ENCODE measurements at places on chromosomes 2 and 18.

DNA sequence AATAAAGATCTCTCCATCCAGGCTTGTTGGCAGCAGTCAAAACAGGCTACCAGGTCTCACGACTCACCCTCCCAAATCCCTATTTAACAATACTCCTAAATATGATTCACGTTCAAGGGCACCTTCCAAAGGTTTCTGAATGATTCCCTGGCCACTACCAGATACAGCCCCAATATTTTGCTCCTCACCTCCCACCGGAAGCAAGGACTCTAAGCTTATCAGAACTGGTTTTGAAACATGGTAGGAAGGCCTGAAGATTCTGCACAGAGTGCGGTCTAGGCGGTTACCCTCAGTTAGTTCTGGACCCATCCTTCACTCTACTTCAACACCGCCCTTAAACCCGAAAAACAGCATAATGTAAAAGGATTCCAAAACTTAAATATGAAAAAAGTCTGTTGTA, 5.2 kb downstream of the PPP4R1 start:
- no peak for DNase-seq

DNA sequence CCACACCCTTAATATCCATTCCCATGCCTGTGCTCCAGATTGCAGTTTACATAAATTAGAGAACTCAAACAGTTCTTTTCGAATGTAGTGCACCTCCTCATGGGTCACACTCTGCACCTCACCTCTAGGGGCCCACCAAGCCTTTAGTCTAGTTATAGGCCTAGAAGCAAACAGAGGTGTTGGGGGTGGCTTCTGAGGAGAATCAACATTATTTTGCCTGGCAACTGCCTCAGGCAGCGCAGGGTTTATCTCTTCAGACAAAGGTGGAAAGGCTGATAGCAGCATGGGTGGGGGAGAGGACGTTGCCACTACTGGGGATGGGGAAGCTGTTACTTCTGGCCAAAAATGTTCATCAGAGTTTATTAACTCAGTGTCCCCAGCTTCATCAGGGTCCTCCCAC, 5.0 kb upstream of the GYPC start:
- DNase-seq, result no peak

DNA sequence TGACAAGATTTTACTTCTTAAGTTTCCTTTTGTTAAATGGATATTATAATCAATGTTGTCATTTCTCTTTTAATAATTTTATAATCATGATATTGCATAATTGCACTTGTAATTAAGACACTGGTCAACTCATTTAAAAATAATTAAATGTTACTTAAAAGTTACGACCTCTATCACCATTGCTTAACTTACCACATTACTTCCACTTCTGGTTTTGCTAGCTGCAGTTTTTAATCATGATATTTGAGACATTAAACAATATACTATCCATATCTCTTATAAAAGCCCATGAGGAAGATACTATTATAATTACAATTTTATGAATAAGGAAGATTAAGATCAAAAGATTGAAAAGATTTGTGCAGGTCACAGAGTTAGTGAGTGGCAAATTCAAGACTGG, 502.0 kb downstream of the RNF144A start:
- no peak for DNase-seq

- DNase-seq, result peak; percentile 82
Measured at GRCh38 chr2:10410001-10410822, 37.9 kb downstream of the ODC1 start.

DNA sequence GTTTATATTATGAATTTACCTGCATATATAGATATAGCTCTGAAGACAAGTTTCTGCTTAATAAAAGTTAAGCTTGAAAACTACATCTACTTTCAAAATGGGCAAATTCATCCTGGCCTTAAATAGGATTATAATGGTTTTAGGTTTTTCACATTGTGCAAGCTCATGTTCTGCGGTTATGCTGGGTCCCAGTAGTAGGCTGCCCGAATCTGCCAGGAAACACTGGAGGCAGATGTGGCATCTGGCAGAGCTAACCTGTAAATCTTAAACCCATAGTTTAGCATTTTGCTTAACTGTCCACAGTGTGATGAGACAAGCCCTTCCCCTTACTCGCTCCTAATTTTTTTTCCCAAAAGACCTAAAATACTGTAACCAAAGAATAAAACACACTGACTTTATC, 234.2 kb downstream of the TCF4 start:
- DNase-seq, result no peak

DNA sequence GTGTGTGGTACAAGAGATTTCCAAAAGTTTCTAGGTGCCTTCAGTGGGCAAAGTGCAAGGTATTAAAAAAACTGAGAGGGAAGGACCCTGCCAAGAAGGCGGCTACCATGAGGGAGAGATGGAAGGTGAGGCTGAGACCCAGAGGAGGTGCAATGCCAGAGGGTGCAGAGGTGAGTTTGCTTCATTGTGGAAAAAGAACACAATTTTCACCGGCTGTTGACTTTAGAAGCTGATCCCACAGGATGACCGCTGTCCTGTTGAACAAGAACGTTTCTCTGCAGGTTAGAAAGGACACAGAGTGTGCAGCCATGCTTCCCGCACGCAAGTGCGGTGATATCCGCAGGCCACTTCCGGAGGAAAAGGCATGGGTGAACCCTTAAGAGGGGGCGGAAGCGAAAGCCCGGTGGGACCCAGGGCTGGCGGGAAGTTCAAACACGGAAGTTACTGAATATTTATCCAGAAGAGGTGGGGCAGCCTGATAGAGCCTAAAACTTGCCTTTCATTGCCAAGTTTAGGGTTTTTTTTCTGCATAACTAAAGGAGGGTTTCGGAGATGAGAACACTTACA, 16.6 kb downstream of the SP110 start:
- DNase-seq, result peak; percentile 84

- peak; percentile 81 for DNase-seq
Measured at GRCh38 chr2:218291318-218292047, 820 bp downstream of the TMBIM1 start.

- no peak for DNase-seq
Measured at GRCh38 chr2:160534996-160535395, 41.4 kb upstream of the RBMS1 start.

GRCh38 chr18:68735483-68736343, 20.8 kb upstream of the TMX3 start:
- DNase-seq, result no peak

- DNase-seq, result peak; percentile 72
Measured at GRCh38 chr2:71785516-71785981, 332.2 kb downstream of the DYSF start.

GRCh38 chr2:127386246-127386645, 1.5 kb downstream of the MAP3K2 start:
- no peak for DNase-seq

DNA sequence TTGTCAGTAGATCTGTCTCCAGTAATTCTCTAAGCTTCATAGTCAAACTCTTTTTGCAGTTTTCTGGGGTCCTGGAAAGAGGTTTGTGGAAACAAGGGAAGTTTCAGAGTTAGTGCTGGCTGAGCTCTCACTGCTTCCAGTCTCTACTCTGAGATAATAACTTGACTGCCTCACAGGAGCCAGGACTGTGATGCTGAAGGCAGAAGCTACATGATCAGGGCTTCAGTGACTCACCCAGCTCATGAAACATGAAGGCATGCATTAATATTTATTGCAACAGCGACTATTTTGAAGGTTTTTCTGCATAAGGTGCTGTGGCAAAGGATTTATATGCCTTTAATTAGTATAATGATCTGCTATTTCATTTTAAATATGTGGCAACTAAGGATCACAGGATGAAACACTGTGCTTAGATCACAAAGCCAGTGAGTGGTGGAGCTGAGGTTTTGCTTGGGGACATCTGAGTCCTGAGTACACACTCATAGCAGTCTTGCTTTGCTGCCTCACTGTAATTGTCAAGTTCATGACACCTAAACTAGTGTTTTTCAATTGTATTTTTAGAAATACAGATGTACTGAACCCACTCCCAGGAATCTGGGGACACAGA, 448.4 kb upstream of the GCFC2 start:
- DNase-seq, result no peak

DNA sequence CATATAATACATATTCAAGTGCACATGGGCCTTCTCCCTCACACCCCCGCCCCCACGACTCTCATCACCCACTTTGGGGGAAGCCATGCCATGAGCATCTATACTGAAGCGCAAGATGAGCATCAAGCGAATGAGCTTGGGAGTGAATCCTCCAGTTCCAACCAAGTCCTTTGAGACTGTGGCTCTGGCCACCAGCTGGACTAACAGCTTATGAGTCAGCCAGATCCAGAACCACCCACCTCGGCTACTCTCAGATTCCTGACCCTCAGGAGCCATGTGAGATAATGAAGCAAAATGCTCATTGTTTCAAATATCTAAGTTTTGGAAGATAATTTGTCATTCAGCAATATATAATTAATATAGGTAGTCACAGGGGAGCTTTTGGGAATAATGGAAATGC, 22.2 kb upstream of the IL1RL1 start:
- DNase-seq, result no peak

- DNase-seq, result no peak
Measured at GRCh38 chr18:57331718-57332117, 20.6 kb upstream of the ST8SIA3 start.

- DNase-seq, result no peak
Measured at GRCh38 chr2:54076586-54076985, 38.8 kb upstream of the ACYP2 start.

DNA sequence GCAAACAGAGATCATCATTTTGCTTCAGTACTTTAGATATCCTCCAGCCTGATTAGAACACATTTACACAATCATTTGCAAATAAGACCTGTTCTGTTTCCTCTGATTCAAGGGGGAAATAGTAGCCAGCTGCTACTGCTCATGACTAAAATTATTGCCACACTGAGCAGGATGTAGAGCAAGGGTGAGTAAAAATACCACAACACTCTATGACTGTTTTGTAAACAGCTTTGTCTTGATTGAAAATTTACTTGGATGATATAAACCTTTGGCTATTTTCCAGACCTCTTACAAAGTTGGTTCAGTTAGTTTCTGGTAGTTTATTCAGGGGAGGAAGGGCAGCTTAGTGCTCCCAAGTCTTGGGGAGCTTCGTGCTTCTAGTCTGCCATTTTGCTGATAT, 286.4 kb upstream of the CNTNAP5 start:
- DNase-seq, result no peak

GRCh38 chr18:9866627-9867026, 19.1 kb upstream of the TXNDC2 start:
- DNase-seq, result no peak

- peak; percentile 35 for DNase-seq
Measured at GRCh38 chr2:26670171-26670570, 22.4 kb upstream of the KCNK3 start.

GRCh38 chr2:211435331-211435730, 878.9 kb downstream of the CPS1 start:
- DNase-seq, result no peak

DNA sequence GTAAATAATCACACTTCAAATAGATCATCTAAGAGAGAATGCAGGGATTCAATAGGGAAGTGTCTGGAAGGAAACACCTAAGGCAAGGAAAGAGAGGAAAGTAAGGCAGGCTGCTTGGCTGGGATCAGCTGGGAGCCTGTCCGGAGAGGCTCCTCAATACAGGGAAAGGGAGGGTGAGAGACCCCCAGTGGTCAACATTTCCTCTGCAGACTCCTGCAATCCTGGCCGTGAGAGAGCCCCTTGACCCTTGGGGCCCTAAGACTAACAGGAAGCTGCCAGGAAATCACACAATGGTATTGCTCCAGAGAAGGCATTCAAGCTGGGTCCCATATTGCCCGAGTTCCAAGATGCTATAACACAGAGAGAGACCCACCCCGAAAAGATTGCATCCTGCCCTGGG, 549.4 kb downstream of the NYAP2 start:
- no peak for DNase-seq

DNA sequence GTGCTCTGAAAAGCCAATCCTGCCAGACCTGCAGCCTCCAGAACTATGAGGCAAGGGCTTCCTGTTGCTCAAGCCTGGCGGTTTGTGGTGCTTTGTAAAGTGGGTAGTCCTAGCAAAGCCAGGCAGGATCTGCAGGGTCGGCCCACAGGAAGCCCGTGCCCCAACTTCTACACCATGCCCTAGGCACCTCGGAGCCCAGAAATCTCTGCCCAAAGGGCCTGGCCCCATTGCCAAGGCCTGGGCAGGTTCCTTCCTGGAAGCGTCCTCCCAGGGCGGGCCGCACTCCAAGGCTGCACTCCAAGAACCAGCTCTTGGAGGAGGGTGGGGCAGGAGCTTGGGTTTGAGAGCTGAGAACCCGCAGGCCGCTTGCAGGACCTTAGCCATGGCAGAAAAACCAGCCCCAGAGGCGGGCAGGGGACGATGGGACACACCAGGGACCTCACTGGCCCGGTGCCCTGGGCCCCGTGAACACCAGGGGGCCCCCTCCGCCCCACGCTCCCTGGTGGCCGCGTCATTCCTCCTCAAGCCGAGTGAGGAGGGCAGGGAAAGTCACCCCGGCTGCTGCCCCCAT, 37.2 kb upstream of the ID2 start:
- peak; percentile 86 for DNase-seq

- peak; percentile 91 for DNase-seq
Measured at GRCh38 chr18:48834413-48835031, 116.2 kb downstream of the SMAD7 start.

DNA sequence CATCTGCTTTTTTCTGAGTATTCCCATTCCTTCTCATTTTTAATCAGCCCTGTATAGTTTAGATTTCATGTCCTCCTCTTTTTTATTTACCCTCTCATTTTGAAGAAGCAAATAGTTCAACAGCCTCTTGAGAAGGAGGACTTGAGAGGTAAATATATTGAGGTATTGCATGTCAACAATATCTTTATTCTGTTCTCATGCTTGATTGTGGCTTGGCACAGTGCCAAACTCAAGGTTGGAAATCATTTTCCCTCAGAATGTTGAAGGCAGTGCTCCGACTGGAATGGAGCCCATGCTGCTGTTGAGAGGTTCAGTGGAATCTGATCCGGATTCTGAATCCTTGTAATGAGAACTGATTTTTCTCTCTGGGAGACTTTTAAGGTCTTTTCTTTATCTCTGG, 31.0 kb upstream of the GALNT3 start:
- no peak for DNase-seq

GRCh38 chr2:46273225-46273863, 23.9 kb upstream of the EPAS1 start:
- no peak for DNase-seq

- no peak for DNase-seq
Measured at GRCh38 chr2:111676291-111676822, 207.6 kb downstream of the ANAPC1 start.

DNA sequence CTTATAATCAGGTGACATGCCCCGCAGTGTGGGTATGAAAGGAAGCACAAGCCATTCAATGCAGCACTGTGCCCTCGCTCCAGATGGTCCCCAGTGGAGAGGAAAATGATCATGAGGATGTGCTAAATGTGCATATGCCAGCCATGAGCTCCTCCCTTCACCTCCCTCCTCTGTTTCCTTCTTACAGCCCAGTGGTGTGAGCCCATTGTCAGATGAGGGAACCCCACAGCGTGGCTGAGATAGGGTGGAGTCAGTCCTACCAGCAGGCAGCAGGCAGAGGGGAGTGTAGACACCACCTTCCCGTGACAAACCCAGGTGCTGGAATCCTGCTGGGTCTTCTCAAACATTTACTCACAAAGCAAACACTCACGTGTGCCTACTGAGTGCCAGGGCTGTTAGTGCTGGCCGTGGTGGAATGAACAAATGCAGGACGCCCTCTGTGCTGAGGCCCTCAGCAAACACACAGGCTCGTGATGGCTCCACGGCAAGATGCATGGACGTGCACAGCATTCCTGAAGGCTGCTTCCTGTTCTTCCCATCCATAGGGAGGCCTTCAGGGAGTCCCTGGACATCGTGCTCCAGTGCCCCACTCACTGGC, 181.7 kb upstream of the TPO start:
- DNase-seq, result no peak

Measured in spleen (tissue), 13 donors.